Kidney (tissue), 22 donors: ENCODE measurements at places on chromosomes 6 and 20. TPM values are rescaled to one million over a fixed set of nuclear protein-coding genes. Genes with fewer than 3 reads are reported as not detected.

PSMB9 gene
- 52.8 TPM for polyA plus RNA-seq

TFAP2C gene
- polyA plus RNA-seq = 0.65 TPM

NINL gene
- 23.4 TPM for polyA plus RNA-seq

YWHAB gene
- polyA plus RNA-seq = 156 TPM

KCNQ5 gene
- polyA plus RNA-seq = not detected

EDN1 gene
- 3.4 TPM for polyA plus RNA-seq

HDGFL1 gene
- not detected for polyA plus RNA-seq

OR2B6 gene
- not detected for polyA plus RNA-seq

LAMA5 gene
- polyA plus RNA-seq = 94.0 TPM

SNPH gene
- 3.1 TPM for polyA plus RNA-seq

- DNase-seq = no peak
Measured at GRCh38 chr6:44966449-44967092, 361.6 kb upstream of the RUNX2 start.

DNA sequence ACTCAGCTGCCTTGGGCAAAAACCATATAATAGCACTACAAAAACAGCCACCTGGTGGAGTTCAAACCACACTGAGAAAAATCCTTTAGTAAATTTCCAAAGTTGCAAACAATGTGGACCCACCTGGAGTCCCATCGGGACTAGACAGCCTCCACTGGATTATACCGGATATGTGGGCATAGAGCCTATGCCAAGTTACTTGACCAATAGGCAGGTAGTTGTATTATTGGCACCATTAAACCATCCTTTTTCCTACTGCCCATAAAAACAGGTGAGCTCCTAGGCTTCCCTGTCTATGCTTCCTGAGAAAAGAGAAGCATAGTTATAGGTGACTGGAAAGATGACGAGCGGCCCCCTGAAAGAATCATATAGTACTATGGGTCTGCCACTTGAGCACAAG lies 51.7 kb upstream of the ADGRF4 start:
- no peak for DNase-seq

GRCh38 chr6:44104481-44105021 lies 22.7 kb downstream of the MRPL14 start:
- DNase-seq = no peak

- DNase-seq = peak; percentile 64
Measured at GRCh38 chr20:1225783-1226654, at the start of gene RAD21L1. Gene RAD21L1, plus strand, starts transcription at chr20:1226044. Its CDS starts 2,410 bp downstream, at chr20:1228454.

DNA sequence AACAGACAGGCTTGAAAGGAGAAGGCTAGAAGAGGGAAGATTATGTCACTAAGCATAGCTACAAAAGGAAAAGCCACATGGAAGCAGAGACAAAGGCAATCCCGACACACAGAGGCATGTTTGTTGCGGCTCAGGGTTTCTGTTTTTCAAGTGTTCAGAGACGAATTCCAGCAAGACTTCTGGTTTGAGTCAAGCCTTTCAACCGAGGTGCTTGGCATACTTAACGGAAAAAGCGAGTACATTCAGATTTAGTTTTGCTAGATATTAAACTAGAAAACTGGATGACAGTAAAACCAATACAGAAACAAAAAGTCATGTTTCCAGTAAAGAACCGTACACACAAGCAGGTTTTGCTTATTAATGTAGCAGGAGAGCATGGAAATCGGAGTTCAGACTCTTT lies 27.2 kb downstream of the MCUR1 start:
- no peak for DNase-seq

GRCh38 chr6:155424181-155424580 lies 31.5 kb downstream of the NOX3 start:
- no peak for DNase-seq

DNA sequence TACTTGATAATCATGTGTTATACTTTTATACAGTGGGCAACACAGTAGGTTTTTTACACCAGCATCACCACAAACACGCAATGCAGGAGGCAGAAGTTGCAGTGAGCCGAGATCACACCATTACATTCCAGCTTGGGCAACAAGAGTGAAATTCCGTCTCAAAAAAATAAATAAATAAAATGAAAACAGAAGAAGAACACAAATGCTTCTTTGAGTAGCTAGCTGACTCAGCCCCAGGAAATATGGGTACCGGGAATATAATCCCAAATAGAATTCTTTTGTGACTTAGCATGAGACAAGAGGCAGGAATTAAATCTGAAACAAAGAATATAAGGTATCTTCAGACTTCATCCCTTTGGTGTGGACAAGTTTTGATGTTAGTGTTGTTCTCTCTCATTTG lies 164.2 kb upstream of the ATXN1 start:
- no peak for DNase-seq

DNA sequence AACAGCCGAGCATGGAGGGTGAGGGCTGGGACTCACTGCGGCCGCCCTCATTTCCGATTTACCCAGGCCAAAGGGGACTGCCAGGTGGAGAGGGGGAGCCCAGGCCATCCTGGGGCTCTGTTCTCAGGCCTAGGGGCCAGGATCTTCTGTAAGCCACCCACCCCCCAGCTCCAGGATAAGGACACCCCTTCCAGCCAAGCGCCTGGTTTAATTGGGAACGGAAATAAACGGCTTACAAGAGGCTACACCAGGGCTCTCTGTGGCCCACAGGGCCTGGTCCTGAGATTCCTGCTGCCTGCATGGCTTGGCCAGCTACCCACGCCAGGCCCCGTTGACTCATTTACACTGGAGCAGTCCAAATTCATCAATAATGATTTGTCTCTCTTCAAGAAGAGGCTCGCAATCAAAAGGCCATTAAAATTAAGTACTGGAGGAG lies 68.1 kb upstream of the TOP1 start:
- DNase-seq = peak; percentile 21

DNA sequence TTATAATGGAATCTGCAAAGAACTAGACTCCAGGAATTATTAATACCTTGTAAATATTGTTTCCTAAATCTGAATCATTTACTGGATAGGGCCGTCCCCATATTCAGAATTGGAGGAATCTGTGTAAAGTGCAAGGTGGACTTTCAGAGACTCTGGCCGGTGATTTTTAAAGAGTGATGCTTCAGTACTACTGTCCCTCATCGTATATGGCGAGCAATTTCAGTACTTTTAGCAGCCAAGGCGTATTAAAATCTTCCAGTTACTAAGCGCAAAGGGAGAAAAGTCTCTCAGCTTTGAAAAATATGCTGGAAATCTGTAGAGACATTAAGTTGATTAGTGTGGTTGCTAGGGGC lies 483 bp downstream of the SMIM26 start:
- DNase-seq = no peak

- no peak for DNase-seq
Measured at GRCh38 chr20:17866234-17867001, 102.2 kb downstream of the SNX5 start.

DNA sequence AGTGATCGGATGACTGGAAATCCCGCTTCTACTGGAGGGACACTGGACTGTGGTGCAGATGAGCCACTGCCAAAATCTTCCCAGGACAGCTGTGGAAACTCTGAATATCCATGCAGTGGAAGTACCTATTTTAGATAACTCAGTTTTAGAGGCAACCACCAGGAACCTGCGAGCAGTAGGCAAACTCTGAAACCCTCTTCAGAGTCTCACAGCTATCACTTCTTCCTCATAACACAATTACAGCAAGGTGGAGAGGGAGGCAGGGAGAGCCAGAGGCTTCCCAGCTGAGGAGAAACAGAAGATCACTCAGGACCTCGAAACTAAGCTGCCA lies 322.8 kb upstream of the NT5E start:
- no peak for DNase-seq

- no peak for DNase-seq
Measured at GRCh38 chr6:150633486-150633834, 33.8 kb downstream of the PLEKHG1 start.

- no peak for DNase-seq
Measured at GRCh38 chr6:118558464-118559217, 10.5 kb downstream of the PLN start.

DNA sequence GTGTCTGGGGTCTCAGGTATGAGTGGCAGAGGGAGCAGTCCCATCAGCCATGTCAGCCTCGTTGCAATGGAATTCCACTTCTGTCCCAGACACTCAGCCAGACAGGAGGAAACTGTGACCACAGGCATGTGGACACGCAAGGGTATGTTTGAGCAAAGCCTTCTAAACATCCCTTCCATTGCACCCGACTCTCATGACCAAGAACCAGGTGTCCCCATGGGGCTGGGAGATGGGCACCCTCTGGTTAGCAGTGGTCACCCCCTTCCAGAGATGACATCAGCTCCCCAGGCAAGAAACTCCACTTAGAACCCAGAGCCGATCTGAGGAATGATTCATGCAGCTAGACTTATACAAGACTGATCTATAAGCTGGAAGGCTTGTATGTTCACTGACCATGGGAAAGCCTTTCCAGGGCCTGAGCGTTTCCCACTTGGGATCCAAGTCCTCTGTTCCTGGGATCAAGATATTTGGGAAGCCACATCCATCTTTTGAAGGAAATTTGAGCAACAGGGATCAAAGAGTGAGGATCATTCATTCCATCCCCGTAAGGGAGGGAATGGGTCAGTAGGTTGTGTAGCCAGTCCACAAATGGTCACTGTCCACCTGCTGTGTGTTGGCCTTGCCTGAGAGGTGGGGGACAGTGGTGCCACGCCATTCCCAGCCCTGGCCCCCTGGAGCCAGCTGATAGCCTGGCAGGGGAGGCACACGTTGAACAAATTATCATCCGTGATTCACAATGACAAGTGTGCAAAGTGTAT lies 3.9 kb upstream of the MRGBP start:
- no peak for DNase-seq

- DNase-seq = no peak
Measured at GRCh38 chr20:47600967-47601547, 99.4 kb downstream of the NCOA3 start.

- no peak for DNase-seq
Measured at GRCh38 chr20:61514018-61514365, 261.9 kb downstream of the CDH4 start.

DNA sequence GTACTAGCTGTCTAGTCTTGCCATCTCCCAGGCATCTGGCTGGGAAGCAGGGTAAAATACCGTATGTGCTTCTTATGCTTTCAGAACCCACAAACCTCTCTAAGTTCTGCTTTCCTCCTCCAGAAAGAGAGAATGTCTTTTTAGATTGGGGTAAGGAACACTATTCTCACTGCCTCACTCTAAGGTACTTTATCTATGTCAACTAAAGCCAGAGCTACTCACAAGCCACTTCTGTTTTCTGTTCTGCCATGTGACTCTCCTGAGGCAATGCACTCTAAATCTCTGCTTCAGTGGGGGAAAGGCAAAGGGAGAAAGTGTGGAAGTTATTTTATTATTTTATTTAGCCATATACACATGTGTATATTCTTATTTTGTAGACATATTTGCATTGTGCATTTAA lies 15.6 kb downstream of the MEP1A start:
- no peak for DNase-seq

GRCh38 chr6:157095084-157095483 lies 228.2 kb downstream of the TMEM242 start:
- DNase-seq = no peak

DNA sequence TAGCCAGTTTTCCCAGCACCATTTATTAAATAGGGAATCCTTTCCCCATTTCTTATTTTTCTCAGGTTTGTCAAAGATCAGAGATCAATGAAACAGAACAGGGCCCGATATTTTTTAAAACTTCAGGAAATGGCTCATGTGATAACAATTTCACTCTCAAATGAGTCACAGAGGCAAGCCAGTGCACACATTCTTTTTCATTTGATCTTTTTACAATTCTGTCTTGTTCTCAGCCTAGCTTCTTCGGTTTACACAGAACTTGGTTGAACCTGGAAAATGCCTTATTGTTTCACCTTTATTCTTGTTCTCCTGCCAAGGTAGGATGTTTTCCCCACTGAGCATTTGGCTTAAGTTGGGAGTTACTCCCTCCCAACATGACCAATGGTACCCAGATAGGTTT lies 258.9 kb downstream of the COL12A1 start:
- no peak for DNase-seq

DNA sequence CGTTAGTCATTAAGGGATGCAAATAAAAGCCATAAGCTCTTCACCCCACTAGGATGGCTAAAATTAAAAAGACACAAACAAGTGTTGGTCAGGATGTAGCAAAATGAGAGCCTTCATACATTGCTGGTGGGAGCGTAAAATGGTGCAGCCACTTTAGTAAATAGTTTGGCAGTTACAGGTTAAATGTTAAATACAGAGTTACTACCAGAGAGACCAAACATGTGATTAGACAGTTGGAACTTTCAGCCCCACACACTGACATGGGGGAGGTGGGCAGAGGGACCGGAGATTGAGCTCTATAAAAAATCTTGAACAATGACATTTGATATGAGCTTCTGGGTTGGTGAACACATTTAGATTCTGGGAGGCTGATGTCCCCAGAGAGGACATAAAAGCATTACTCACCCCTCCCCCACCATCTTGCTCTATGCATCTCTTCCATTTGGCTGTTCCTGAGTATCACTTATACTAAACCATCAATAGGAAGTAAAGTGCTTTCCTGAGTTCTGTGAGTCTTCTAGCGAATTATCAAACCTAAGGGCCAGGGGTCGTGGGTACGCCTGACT lies 20.4 kb upstream of the ZNF318 start:
- no peak for DNase-seq

DNA sequence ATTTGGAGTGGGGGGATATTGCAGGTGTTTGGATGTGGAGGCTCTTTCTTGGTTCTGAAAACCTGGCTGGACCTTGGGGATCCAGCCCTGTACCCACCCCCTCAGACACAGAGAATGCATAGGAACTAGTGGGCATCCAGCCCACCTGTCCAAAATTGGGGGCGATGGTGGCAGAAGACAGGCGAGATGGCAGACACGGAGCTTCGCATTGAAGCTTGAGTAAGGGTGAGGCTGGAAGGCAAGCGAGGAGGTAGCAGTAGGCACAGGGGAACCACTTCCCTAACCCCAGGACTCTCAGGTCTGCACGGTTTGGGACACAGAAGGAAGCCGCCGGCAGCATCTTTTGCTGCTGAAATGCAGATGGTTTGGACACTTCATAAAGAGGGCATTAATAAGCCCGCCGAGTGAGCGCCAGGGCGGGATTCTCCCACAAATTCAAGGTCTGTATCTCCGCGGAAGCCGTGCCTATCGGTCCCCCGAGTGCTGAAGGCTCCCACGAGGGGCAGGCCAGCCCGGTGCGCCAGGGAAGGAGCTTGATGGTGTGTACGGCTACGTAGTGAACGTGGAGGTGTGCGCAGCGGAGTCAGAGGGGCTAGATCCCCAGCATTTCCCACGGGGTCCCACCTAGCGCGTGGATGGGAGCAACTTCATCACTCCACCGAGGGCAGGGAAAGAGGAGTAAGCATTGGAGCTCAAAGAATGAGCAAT lies 1.6 kb upstream of the FOXA2 start:
- DNase-seq = no peak
